Stimulated activated CD8-positive, alpha-beta memory T cell treated with anti-CD3 and anti-CD28 coated beads, Interleukin-7, amount 100 ng/mL, for 24 hours (primary cell): ENCODE measurements at places on chromosomes 5 and 9.

DNA sequence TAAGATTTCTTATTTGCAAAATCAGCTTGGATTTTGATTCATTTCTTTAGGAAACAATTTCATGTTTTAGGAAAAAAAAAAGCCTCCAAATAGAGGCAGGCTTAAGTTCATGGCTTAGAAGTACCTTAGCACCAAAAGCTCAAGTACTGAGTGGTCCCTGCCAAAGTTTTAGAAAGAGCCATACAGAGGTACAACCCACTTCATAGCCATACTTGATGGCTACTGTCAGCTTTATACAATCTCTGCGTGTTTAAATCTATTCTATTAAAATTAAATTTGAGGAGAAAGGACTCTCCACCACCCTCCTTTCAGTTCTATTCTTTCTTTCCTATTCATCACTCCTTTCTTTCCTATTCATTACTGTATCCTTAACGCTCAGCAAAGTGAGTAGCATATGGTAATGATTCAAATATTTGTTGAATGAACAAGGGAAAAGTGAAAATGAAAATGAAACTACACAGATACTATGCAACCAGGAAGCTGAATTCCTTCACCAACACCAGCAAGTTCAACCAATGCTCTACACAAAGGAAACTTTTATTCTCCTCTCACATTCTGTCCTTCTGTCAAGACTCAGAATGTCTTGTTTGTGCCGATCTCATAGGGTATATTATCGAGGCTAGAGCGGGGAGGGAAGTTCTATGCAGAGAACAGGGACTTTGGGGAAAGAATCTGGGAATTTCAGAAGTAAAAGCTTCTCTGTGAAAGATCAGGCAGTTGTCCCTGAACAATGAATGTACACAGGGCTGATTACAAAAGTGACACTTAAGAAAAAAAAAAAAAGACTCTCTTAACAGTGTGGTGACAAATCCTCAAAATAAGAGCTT, 138.6 kb upstream of the SPEF2 start:
- DNase-seq, result no peak

- no peak for DNase-seq
Measured at GRCh38 chr5:143174714-143175398, 228.6 kb downstream of the NR3C1 start.

- no peak for DNase-seq
Measured at GRCh38 chr9:89600831-89601230, 4.0 kb upstream of the GADD45G start.

DNA sequence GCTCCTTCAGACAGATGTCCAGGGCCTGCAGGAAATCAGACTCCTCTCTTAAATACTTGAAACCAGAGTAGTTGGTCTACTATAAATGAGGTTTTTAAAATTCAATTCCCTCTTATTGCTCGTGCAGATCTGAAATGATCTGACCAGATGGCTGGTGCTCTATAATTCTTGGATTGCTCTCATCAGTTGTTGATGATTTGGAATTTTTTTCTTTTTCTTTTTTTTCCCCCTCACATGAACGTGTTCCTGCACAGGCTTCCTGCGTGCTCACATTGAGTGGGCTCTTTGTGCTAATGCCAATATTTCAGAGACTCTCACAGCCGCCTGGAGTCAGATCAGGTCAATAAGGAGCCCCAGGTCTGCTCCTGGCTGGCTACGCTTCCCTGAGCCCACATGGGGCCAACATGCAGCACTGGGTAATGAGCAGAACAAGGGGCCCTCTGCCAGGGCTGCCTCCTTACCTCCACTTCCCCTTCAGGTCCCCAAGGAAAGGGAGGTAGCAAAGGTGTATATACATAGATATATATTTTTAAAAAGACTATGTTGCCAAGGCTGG, 82.0 kb downstream of the SIL1 start:
- no peak for DNase-seq

DNA sequence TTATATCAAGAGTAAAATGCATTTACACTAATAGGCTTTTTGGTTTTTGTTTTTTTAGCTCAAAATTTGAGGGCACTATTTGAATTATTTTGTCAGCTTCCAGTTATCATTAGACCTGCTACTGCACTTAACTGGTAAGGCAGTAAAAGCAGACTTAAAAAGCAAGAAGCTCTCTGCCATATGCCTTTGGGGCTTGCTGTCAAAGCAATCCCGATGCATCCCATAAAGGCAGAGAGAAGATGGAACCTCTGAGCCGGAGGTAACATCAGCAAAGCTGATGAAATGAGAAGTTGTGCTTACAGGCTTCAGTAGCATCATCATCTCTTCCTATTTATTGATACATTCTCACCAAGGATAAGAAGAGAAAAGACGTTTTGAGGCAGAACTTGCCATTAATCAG, 1414.3 kb upstream of the CDH6 start:
- no peak for DNase-seq

DNA sequence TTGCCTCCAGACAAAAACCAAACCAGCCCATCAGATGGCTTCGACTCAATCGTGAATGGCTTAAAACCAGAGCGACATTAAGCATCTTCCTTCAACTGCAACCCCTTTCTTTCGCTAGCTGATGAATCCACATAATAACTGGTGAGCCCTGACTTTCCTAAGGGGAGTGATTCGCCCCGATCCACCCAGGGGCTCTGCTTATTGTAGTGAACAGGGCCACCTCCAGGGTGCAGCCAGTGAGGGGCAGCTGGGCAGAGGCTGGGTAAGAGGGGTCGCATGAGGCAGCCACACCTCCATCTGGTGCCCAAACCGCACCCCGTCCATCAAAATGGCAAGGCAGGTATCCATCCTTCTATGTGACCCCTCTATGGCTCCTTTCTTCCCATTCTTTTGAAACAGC, 38.0 kb downstream of the SLC35D2 start:
- no peak for DNase-seq

GRCh38 chr5:127513408-127513970, 4.0 kb upstream of the PRRC1 start:
- DNase-seq, result no peak

GRCh38 chr9:133935328-133936005, 56.7 kb downstream of the VAV2 start:
- no peak for DNase-seq

DNA sequence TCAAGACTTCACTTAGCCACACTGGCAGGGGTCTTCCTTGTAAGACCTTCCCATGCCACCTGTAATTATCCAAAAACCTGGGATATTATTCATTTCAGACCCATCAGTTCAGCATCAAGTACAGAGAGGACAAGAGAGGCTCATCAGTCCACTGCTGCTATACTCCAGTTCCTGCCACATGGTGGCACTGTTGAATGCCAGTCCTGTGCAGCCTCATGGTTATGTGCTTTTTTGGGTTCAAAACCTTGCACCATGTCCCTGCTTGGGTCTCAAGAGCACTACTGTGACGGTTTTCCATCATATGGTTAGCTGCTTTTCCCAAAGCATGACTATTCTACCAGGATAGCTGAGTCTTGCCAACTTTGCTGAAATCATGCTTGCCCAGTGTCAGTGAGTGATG, 8.5 kb downstream of the PTGS1 start:
- no peak for DNase-seq

DNA sequence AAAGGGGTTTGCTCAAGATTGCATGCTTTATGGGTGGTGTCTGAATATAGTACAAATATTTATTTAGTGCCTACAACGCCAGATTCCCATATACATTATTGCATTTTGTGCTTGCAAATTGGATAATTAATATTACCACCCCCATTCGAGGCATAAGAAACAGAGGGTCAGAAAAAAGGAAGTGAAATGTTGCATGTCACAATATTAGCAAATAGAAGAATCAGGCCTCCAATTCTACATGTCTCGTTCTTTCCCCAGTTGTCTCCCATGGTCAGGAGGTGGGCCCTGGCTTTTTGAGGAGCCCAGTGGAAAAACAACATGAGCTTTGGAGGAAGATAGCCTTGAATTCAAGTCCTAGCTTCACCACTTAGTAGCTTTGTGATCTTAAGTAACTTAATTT, 98.1 kb upstream of the CCDC112 start:
- DNase-seq, result no peak

- DNase-seq, result no peak
Measured at GRCh38 chr9:125549891-125550885, 156.8 kb downstream of the MAPKAP1 start.

GRCh38 chr9:89798547-89799120, 193.8 kb downstream of the GADD45G start:
- DNase-seq, result no peak

DNA sequence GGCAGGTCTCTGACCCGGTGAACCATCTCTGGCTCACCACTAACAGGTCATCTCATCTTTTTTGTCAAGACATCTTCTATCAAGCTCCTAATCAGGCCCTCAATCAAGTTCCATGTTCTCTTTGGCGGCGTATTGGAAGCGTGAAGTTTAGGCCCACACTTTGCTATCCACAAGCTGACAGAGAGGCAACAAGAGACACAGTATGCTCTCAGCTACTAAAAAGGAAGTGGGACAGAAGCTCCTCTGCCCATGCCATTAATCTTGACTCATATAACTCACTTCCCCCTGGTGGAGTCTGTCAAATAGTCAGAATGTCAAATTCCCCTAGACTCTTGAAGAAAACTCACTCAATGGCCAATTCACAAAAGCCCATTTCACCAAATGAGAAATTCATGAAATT, 77.6 kb upstream of the TMC1 start:
- no peak for DNase-seq

DNA sequence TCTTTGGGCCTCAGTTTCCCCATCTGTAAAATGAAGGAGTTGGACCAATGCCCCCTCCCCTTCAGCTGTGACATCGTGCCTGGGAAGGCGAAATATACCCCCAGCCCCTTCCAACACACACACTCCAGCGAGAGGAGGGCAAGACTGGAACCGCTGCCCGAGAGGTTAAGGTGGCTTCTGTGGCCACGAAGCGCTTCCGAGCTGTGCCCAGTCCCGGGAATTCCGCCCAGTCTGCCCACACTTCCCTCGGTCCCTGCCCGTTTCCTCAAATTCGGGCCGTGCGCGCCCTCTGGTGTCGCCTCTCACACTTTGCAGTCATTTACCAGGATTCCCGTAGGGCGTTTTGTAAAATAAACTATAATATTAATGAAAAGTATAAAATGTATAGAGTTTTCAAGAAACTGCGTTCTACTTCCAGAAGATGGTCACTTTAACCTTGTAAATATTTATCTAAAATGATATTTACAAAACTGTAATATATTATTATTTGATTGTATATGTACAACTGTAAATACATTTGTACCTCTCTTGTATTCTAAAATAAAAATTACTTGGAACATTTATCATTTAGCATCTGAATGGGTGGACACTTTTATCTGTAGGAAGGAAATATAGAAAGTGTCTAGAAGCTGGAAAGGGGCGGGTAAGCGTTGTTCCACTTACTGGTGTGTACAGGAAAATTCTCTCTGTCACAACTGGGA, 11.0 kb upstream of the EXOSC2 start:
- DNase-seq, result no peak

GRCh38 chr5:117594166-117594565, 1019.5 kb upstream of the SEMA6A start:
- no peak for DNase-seq

DNA sequence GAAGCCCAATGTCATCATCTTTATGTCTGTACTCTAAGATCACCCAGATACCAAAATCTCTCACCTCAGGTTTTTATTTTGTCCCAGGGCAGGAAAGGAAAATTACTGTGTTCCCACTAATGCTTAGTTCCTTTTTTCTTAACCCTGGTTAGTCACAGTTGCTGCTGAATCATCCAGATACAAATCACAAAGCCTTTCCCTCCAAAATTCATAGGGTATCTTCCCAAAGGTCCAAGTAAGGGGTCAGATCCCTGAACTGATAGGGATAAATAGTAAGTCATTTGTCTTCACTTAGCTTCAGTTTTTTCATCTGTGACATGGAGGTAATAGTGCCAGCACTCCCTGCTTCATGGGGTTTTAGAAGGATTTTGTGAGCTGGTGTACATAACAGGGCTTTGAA, 2.2 kb downstream of the PLCXD3 start:
- DNase-seq, result no peak

GRCh38 chr9:136840877-136841645, 1.2 kb upstream of the AJM1 start:
- DNase-seq, result no peak

DNA sequence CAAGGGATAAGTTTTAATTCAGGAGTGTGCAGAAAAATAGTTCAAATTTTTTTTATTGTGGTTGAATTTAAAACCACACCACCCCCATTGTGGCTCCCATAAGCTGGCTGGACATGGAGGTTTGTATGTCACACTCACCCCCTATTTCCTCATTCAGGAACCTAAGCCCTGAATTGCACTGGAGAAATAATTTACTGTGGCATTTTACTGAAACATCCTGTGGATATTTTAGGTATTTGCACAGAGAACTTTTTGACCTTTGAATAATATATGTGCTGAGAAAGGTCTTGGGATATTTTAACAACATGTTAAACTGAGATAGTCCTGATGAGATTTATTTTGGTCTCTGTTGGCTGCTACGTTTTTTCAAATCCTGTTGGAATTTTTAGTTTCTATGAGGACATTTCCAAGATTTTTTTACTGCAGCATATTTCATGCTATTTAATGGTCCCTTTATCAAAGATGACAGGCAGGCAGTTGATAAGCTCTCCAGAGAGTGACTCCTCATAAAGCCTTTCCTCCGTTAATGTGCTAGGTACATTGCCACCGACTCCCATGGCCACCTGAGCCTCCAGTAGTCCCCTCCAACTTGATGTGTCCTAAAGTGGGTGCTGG, 51.2 kb upstream of the PALM2AKAP2 start:
- DNase-seq, result no peak

DNA sequence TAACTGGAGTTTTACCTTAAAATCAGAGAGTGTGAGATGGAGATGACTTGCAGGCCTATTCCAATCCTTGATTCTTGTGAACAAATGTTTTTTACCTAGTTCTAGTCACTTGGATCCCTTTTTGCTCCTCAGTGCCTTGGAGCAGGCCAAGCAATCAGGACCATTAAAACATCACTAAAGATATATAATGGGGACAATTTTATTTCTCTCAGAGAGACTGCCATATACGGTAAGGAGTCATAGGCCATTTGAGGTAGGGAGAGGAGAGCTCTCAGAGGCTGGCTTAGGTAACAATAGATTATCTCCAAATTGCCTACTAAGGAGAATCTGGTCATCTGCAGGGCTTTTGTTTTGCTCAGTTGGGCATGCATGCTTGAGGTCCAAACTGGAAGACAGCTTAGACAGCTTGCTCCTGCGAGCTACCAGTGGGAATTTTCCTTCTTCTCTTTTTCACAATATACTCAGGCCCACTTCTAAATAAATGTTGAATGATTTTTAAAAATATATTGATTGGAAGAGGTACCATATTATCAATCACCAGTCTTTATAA, 44.0 kb downstream of the FREM1 start:
- no peak for DNase-seq

GRCh38 chr5:115069087-115069968, 100.4 kb downstream of the TRIM36 start:
- DNase-seq, result no peak

GRCh38 chr5:140043508-140043872, 391 bp upstream of the NRG2 start:
- DNase-seq, result no peak

DNA sequence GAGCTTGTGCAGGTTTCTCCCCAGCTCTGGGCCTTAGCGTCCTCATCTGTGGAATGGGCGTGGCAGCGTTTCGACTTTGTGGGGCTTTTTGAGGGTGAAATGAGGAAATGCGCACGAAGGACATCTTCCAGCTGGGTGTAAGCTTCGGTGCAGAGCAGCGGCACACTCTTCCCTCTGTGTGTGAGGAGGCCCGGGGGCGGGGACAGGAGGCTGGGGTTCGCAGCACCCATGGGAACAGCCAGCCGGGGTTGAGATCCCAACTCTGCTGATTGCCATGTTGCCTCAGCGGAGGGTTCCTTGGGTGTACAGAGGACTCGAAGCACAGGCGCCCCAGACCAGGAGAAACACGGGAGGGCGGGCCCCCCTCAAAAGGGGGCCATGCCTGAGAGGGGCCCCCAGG, 265.6 kb downstream of the NSG2 start:
- no peak for DNase-seq
